ENCODE measurements at places on chromosomes 7 and 10. TPM values are rescaled to one million over a fixed set of nuclear protein-coding genes. Genes with fewer than 3 reads are reported as not detected.

Gene SGCE
- polyA plus RNA-seq, result 36.2 TPM

Gene SUGCT
- 18.8 TPM for polyA plus RNA-seq

Gene GNG11
- 16.4 TPM for polyA plus RNA-seq

Gene NEUROD6
- polyA plus RNA-seq, result 1.6 TPM

Gene SPDYE2
- polyA plus RNA-seq, result 3.2 TPM

DNA sequence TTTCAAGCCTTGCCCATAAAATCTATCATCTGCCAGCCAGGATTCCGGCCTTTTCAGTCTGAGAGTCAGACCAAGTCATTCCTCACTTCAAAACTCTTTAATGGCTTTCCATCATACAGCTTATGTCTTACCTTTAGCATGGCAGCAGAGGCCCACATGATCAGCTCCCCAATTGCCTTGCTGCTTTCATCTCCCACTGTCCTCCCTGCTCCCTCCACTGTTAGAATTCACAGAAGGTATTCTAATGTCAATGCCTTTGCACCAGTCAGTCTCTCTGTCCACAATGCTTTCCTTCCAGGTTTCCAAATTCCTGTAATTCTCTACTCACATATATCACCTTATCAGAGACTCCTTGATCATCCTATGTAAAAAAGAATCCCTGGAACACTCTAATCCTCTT is 37.2 kb downstream of the SEMA3E start:
- no peak for DNase-seq

- DNase-seq, result no peak
Observed at GRCh38 chr7:158910254-158911053, 54.1 kb downstream of the DYNC2I1 start.

- DNase-seq, result no peak
Observed at GRCh38 chr10:21047096-21047495, 150.0 kb upstream of the NEBL start.

DNA sequence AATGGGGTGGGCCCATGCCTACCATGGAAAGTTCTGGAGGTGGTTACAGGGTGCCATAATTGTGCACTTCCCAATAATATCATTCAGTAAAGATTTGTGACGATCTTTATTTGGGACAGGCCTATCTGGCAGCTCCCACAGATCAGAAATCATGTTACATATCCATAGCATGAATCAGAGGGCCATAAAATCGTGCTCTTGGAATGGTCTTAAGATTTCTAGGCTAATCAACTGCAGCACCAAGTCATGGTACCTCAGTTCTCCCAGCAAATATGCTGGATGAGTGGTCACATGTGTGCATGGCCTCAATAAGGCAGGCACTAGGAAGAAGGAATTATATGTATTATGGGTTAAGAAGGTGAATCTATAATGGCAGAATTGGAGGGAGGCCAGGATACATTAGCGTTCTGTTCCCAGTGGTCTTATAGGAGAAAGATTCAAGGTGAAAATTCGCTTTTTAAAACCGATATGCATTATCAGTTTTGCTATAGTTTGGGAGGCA is 134.7 kb downstream of the NRP1 start:
- no peak for DNase-seq

DNA sequence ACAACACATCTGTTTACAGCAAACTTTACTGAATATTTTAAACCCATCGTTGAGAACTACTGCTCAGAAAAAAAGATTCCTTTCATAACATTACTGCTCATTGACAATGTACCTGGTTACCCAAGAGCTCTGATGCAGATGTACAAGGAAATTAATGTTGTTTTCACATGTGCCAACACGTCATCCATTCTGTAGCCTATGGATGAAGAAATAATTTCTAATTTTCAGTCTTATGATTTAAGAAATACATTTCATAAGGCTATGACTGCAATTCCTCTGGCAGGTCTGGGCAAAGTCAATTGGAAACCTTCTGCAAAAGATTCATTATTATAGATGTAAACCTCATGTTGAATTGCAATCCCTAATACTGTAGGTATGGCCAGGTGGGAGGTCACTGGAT is 16.7 kb upstream of the CNNM1 start:
- no peak for DNase-seq

GRCh38 chr10:132395704-132396493 is 1.1 kb upstream of the PWWP2B start:
- DNase-seq, result peak; percentile 83
